ENCODE measurements at places on chromosomes 4 and X.

GRCh38 chr4:20625426-20625825 is 74.8 kb upstream of the PACRGL start:
- no peak for DNase-seq

- no peak for DNase-seq
These were observed at the start of gene DRD5 for GRCh38 chr4:9781343-9782135. DRD5 (plus strand) TSS chr4:9781634; CDS start chr4:9782030, 396 bp downstream.

GRCh38 chr4:39394706-39395105 is 12.0 kb upstream of the KLB start:
- DNase-seq, result no peak

- DNase-seq, result no peak
These were observed 454.7 kb downstream of the IL15 start for GRCh38 chr4:142091085-142091513.

GRCh38 chr4:31187979-31188378 is 467.8 kb downstream of the PCDH7 start:
- DNase-seq, result no peak

DNA sequence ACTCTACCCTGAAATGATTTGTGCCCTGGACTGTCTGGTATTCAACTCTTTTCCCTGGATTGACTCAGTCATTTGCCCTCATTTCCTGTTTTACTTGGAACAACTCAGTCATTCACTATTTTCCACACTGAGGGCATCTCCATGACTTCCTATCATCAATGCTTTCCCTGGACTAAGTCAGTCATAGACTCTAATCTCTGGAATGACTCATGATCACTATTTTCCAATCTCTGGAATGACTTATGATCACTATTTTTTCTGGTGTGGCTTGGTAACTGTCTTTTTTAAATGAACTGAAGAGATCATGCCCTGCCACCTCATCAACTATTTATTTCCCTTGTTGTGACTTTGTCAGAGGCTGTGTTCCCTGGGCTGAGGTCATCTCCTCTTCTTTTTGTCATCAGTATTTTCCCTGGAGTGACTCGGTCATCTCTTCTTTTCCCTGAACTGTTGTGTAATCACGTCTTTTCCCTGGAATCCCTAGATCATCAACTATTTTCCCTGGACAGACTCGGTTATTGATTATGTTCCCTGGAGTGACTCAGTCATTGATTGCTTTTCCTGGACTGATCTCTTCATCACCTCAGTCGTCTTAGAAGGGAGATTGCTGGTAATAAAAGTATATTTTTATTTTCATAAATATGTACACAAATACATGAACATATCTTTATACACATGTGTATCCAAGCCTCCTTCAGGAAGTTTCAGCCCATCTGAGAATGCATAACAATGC is 327.1 kb upstream of the VCX start:
- DNase-seq, result no peak

GRCh38 chr4:95215043-95215442 is 333.7 kb downstream of the UNC5C start:
- DNase-seq, result no peak

GRCh38 chrX:153793291-153793690 is 884 bp downstream of the IDH3G start:
- DNase-seq, result no peak

GRCh38 chrX:43706786-43707370 is 50.8 kb downstream of the MAOA start:
- DNase-seq, result no peak

DNA sequence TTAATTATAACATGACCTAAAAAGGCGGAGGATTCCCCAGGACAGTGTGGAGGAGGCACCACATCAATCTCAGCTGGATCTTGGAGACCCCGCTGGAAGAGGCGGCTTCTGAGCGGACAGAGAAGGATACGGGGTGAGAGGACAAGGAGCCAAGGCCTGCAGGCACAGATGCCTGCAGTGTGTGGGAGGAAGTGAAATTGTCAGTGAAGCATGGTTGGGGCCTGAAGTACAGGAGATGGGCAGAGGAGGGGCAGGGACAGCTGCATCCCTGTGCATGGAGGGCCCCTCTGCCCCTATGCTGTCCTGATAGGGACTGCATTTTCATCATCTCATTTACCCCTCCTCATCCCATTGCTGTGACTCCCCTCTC is 1.7 kb upstream of the SLC2A9 start:
- DNase-seq, result no peak

DNA sequence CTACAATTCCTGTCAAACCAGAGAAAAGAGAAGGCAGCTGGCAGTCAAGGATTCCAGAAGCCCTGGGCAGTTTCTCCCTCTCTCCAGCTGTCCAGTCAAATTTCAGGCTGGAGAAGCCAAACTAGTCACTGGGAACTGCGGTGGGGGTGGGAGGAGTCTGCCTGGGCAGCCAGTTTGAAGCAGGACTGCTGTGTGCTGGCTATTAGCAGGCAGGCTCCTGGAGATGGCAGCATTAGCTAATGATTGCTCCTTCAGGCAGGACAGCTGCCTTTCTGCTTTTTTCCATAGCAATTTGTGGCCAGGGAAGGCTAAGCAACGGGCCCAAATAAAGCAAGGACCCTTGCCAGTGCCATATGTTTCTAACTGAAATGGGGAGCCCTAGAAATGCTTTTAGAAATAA is 44.7 kb upstream of the FGF13 start:
- no peak for DNase-seq

GRCh38 chrX:27597508-27597907 is 7.4 kb downstream of the DCAF8L2 start:
- no peak for DNase-seq

GRCh38 chr4:37970702-37971101 is 10.5 kb downstream of the PTTG2 start:
- peak; percentile 64 for DNase-seq

GRCh38 chr4:1155314-1155713 is 17.1 kb downstream of the SPON2 start:
- no peak for DNase-seq

GRCh38 chr4:26822546-26822945 is 38.1 kb upstream of the STIM2 start:
- no peak for DNase-seq

DNA sequence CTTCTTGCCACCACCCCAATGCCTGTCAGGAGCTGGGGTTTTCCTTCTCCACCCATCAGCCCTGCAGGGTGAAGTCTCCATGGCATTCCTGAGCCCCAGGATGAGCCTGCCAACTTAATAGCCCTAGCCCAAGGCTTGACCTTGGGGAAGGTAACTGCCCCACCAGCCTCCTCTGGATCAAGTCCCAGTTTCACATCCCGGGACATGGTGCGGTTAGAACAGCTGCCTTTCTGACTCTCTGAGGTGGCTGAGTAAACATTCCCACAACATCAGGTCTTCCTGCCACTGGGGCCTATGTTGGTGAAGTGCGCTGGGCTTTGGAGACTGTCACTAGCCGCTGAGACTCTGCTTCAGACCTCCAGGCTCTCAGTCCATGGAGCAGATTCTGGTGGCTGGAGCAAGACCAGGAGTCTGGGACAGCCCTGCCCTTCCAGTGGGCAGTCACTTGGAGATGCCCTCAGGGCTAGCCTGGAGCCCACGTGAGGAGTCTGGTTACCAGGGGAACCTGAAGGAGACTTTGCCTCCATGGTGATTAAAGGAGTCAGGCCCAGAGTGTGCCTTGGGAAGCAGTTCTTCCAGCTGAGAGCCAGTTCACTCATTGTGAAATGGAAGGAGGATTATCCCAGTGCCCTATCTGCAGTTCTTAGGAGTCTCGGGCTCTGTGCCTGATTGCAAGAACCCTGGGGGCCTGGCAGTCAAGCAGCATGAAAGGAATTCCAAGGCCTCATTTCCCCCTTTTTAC is 56.8 kb downstream of the SMIM20 start:
- no peak for DNase-seq

DNA sequence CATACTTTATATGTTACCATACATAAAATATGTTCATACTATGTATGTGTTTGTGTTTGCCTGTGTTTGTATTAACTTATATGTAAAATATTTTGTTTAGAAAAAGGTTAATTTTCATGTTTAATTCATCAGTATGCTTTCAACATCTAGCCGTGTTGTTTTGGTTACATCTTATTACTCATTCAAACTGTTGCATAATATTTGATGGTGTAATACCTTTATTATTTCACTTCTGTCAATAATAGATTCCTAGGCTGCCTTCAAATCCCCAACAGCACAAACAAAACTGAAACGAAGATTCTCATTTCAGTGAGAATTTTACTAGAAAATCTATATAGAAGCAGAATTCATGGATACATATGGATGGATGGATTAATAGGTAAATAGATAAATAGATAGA is 462.3 kb upstream of the ADGRL3 start:
- no peak for DNase-seq

- DNase-seq, result no peak
These were observed 116.8 kb downstream of the TSPAN7 start for GRCh38 chrX:38678183-38678582.

GRCh38 chr4:98601708-98602107 is 56.7 kb downstream of the TSPAN5 start:
- DNase-seq, result no peak

- no peak for DNase-seq
These were observed 26.0 kb downstream of the SMAD1 start for GRCh38 chr4:145507636-145508035.

- DNase-seq, result no peak
These were observed 83.1 kb downstream of the TEX13C start for GRCh38 chrX:125402807-125403206.

GRCh38 chrX:10085223-10085622 is 71.6 kb upstream of the CLCN4 start:
- DNase-seq, result no peak

DNA sequence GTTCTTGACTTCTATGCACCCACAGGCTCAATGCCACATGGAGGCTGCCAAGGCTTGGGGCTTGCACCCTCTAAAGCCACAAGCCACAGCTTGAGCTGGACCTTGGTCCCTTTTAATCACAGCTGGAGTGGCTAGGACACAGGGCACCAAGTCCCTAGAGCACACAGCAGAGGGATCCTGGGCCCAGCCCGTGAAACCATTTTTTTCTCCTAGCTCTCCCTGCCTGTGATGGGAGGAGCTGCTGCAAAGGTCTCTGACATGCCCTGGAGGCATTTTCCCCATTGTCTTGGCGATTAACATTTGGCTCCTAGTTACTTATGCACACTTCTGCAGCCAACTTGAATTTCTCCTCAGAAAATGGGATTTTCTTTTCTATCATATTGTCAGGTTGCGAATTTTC is 410.9 kb downstream of the GRID2 start:
- DNase-seq, result no peak

DNA sequence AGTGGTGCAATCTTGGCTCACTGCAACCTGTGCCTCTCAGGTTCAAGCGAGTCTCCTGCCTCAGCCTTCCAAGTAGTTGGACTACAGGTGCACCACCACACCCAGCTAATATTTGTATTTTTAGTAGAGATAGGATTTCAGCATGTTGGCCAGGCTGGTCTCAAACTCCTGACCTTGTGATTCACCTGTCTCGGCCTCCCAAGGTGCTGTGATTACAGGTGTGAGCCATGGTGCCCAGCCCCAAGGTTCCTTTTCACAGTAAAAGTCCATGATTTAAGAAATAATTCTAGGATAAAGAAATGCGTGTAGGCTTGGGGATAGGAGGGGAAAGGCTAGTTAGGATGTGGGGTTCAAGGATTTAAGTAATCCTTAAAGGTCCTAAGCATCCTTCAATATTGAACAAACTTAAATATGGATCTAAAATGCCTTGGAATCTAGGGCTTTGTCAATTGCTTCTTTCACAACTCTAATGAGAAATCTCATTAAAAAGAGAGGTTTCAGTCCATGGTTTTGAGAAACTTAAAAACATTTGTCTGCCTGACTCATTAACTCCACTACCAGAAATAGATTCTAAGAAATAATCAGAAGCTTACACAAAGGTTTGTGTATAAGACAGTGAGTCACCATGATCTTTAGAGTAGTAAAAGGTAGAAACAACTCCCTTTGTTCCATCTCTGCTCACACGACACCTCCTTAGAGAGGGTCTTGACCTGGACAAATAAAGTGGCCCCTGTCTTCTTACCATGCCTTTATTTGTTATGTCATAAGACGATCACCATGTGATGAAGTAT is 203.2 kb downstream of the PTTG2 start:
- DNase-seq, result no peak

GRCh38 chr4:18689308-18690115 is 668.0 kb upstream of the LCORL start:
- peak; percentile 50 for DNase-seq

GRCh38 chrX:112313201-112313600 is 230.6 kb upstream of the TRPC5 start:
- no peak for DNase-seq

DNA sequence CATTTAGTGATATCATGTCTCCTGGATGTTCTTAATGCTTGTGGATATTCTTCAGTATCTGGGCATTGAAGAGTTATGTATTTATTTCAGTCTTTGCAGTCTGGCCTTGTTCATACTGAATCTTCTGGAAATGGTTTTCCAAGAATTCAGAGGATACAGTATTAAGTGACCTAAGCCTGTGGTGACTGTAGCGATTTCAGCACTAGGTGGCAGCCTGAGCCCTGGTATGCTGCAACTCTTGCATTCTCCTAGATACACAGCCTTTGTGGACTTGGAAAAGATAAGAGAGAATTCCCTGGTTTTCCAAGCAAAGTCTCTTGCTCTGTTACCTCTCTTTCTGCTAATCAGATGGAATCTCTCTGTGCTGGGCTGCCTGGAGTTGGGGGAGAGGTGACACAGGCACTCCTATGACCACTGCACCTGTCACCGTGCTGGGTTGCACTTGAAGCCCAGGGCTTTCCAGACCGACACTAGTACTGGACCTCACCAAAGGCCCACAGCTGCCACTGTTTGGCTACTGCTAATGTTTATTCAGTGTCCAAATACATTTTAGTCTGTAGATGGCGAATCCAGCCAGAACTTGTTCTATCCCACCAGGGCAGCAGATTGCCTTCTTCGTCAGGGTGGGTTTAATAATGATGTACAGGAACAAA is 19.3 kb upstream of the SPIN2A start:
- no peak for DNase-seq

DNA sequence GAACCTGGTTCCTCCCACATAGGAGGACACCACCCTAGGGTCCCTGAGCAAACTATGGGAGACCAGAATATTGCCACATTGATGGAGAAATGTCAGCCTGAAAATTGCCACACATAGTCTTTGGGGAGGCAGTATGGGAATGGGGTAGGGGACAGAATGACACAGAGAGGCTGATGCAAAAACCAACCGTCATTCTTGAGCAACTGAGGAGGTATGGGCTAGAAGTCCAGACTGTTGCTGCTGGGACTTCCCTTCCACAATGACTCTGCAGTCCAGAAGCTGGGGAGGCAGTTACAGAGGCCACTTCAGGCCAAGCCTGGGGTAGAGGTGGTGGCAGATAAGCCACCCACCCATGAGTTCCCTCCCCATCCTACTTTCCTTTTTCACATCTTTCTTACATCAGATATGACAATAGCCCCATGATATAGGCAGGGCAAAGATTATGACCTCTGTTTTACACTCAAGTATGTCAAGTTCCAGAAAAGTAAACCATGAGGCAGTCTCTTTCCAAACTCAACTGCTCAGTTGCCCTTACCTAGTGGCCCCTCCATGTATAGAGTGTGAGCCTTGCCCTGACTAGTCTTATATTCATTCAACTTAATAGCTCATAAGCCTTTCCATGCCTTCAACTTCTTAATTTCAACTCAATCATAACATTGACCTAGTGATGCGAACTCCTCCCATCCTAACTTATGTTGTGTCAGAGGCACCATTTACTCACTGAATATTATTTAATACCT is 41.7 kb downstream of the VSIG4 start:
- DNase-seq, result no peak

- no peak for DNase-seq
These were observed 92.0 kb downstream of the CHRNA9 start for GRCh38 chr4:40427128-40427527.
